ENCODE measurements at places on chromosomes 2 and 18. TPM values are rescaled to one million over a fixed set of nuclear protein-coding genes. Genes with fewer than 3 reads are reported as not detected.

The ARID5A gene
- total RNA-seq: 83.8 TPM

The ZNF804A gene
- 0.06 TPM for total RNA-seq

DNA sequence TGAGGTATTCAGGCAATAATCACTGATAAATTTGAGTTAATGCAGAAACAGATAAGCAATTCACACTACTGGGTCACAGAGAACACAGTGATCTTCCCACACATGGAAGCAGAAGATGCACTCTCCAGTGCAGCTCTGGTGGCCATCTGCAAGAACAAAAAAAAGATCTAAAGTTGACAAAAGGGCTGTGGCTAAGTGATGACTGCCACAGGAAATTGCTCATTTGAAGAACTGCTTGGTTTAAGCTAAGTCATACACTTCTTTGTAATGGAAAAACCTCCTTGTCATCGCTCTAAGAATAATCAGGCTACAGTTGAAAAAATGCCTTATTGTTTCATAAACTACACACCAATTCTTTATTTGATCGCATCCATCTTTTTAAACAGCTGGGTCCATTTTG, 115.1 kb downstream of the DTNB start:
- no peak overlapping the region for H3K4me3 ChIP-seq
- no peaks in the 10 kb centered on the region for H3K36me3 ChIP-seq
- H3K27ac ChIP-seq: no peak overlapping the region

DNA sequence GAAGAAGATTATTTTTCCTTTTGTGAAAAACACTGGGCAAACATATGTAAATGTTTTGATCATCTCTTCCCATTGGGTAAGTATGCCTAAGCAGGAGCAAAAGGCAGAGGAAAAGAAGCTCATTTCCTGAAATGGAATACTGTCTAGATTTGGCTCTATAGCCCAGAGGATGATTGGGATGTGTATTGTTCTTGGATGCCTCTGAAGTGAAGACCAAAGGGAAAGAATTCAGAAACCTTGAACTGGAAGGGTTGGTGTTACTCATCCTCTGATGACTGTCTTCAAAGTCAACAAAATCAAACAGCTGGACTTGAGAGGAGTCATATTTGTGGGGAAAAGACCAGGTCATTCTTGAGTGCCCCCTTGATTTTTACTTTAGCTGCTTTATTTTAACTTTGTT, 112.6 kb upstream of the NT5C1B start:
- no peak overlapping the region for H3K27ac ChIP-seq
- no peaks in the 10 kb centered on the region for H3K27me3 ChIP-seq
- no peaks in the 10 kb centered on the region for H3K4me1 ChIP-seq
- no peak for DNase-seq
- H3K4me3 ChIP-seq: no peak overlapping the region
- H3K36me3 ChIP-seq: no peaks in the 10 kb centered on the region

- DNase-seq: no peak
- no peaks in the 10 kb centered on the region for H3K36me3 ChIP-seq
- no peak overlapping the region for H3K27ac ChIP-seq
- no peaks in the 10 kb centered on the region for H3K27me3 ChIP-seq
- H3K4me3 ChIP-seq: no peak overlapping the region
- H3K4me1 ChIP-seq: no peaks in the 10 kb centered on the region
Observed at GRCh38 chr2:62593825-62594224, 87.8 kb upstream of the TMEM17 start.

GRCh38 chr2:181753686-181754085, 73.4 kb upstream of the NEUROD1 start:
- no peaks in the 10 kb centered on the region for H3K4me1 ChIP-seq
- no peak overlapping the region for H3K27ac ChIP-seq
- DNase-seq: no peak
- H3K27me3 ChIP-seq: no peaks in the 10 kb centered on the region

Data from CD4-positive, alpha-beta memory T cell (primary cell).